C1 segment of cervical spinal cord (tissue), 14 donors: ENCODE measurements at places on chromosomes 1 and 21.

DNA sequence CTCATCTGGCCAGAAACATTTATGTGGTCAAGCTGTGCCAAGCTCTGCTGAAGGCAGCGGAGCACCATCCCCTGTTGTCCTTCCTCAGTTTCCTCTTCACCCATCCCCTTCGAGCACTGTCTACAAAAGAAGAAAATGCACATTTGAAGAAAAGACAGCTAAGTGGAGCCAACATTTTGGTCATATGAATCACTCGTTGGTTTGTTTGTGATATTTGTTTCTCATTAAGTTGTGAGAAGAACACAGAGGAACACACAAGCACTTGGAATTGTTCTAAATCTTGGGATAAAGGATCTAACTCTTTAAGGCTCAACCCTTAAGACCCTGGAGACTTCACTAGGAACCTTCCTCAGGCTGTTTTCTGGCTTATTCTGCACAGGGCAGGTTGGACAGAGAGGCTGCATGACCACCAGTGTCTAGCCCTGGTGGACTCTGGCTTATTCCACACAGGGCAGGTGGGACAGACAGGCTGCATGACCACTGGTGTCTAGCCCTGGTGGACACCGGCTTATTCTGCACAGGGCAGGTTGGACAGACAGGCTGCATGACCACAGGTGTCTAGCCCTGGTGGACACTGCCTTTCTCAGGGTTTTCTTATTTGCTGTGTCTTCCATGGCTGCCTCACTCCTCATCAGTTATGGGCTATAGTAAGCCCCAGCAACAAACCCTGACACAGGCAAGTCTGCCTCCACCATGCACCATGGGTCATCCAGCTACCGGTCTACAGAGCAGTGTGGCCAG, 35.3 kb upstream of the COL6A2 start:
- DNase-seq: no peak

DNA sequence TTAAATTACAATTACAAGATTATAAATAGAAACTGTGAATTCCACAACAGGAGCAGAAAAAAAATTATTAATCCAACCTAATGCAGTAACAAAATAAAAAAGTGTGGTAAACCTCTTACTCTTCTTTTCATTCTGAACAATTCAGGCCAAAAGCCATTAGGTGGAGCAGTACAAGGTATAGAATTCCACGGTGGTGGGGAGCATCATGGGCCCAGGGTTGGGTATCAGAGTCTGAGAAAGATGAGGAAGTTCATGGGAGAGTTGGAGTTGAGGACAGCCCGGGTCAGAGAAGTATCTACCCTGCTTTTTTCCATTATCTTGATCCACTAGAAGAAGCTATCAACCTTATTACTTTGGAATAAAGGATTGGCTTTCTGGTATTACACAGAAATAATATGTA, 586.9 kb downstream of the AGBL4 start:
- no peak for DNase-seq

- DNase-seq: no peak
Observed at GRCh38 chr1:21292984-21293536, 2.8 kb upstream of the ECE1 start.

- DNase-seq: no peak
Observed at GRCh38 chr1:47838562-47839432, 158.4 kb downstream of the TRABD2B start.

DNA sequence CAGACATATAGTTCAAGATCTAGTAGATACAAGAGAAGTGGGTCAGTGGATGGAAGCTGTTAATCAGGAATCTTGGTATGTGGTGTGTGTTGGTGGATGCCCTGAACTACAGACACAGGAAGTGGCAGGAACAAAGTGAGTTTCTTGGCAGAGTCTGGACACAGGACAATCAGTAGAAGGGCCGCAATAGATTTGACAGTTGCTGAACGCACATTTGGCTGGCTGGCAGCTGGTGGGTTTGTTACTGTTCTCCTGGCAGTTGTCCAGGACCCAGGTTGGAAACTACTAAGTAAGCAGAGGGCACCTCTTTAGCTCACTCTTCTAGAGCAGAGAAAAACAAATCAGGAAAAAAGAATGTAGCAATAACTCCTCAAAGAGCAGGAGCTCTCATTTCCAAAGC, 13.2 kb downstream of the KRTAP26-1 start:
- DNase-seq: no peak

DNA sequence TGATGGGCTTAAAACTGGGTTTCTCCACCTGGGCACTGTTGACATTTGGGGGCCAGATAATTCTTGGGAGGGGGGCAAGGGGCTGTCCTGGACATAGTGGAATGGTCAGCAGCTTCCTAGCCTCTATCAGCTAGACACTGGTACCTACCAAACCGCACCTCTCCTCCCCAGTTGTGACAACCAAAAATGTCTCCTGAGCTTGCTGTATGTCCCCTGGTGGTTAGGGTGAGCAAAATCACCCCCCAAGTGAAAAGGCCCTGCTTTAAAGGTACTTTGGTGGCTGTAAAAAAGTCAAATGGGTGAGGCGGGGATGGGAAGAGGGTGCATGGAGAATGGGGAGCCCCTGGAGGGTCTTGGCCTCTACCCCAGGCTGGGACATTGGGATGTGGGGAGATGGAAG, 182.0 kb downstream of the IGSF21 start:
- DNase-seq: no peak

GRCh38 chr1:150484431-150484830, 2.8 kb upstream of the TARS2 start:
- DNase-seq: no peak

DNA sequence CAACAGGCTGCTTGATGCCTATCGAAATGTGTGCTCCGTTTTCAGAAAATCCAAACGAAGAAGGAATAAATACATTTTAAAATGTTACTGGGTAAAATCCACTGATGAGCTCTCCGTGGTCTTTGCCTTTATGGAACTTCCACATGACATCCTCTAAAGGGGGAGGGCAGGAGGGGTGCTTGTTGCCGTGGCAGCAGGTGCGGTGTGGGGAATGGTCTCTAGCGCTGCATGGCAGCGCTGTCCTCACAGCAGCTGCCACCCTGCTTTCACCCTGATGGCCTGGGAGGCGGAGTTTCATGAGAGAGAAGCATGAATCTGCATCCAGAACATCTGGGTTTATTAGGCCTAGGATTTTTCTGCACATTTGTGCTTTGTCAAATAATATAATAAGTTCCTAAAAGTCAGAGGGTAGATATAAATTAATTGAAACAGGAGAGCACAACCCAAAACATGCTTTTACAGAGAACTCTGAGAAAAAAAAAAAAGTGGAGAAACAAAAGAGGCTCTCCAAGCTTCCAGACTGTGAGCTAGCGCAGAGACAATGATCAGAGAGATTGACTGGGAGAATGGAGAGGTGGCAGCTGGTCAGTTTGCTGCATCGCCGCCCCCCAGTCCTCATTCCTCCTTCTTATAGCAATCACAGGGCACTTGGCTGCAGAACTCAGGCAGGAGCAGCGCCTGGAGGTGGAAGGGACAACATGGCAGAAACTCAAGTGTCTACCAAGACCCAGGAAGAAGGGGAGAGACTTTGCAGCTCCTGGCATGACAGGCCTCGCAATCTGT, 228.6 kb downstream of the DSCAM start:
- DNase-seq: no peak

DNA sequence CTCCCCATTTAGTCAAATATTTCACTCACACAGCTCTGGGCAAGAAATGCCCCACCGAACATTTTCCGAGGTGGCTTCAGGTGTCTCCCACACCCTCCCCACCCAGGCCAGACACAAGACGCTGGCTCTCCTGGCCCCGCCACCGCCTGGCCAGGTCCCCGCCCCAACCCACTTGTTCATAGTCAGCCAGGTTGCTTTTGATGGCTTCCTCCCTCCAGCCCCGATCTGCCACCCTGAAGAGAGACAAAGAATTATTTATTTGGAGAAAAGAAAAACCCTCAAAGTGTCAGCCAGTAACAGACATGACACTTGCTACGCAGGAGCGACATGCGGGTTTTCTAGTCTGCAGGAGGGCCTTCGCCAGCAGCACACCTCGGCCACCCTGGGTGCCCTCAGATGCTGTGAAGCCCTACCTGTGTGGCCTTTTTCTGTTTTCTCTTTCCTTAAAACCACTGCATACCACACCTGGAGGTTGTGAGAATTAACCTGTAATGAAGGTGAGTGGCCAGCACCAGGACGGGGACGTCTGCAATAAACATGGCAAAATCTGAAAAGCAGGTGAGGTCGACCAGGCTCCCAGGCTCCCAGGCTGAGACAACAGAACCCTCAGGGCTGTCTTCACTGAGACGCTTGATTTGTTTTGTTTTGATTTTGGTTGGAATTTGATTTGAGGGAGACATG, 27.2 kb downstream of the SSBP3 start:
- DNase-seq: no peak

- DNase-seq: no peak
Observed at GRCh38 chr1:9542430-9542829, 3.2 kb downstream of the SLC25A33 start.

DNA sequence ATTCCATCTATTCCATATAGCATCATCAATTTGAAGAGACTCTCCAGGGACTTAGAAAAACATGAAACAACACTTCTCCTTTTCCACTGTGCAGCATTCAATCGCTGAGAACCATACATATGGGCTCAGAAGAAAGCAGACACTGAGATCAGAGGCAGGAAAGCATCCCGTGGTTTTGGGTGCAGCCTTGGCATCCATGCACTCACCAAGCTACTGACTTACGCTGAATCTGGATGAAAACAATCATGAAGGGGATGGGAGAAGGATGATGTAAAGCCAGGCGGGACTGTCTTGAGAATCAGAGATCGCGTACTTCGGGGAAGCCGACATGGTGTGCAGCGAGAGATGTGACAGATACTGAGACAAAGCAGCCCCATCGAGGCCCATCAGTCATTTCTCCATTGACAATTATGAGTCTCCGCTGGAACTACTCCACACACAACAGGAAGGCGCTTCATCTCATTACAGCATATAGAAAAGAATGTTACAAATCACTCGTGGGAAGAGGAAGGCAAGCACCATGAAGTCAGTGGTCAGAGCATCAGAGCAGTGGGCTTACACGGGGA, 2.3 kb upstream of the TIAM1 start:
- DNase-seq: no peak

- no peak for DNase-seq
Observed at GRCh38 chr1:162590101-162590500, 28.6 kb downstream of the UAP1 start.

- DNase-seq: no peak
Observed at GRCh38 chr1:112866151-112866550, 89.8 kb downstream of the SLC16A1 start.

GRCh38 chr1:15958111-15958510, 17.8 kb downstream of the ZBTB17 start:
- no peak for DNase-seq

- no peak for DNase-seq
Observed at GRCh38 chr1:23178414-23178813, 9.8 kb upstream of the LUZP1 start.

GRCh38 chr1:192904438-192904895, 95.6 kb downstream of the RGS2 start:
- no peak for DNase-seq

DNA sequence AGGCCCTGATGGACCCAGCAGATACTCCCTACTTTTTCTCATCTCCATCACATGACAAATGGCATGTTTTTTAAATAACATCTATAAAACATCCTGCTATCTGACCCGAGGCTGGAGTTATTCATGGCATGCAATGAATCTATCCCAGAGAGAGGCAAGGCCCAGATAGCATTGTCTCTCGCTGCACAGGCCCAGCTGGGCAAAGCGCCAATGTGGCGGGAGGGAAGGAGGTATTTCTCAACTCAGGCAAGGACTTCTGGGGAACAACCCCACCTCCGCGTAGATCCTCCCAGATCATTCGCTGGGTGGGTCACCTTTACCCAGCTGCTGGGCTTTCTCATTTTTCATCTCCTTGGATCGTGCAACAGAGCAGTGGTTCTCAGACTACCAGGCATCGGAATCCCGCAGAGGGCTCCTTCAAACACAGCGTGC, 59.8 kb downstream of the ERG start:
- no peak for DNase-seq
